ENCODE measurements at places on chromosomes 3 and 15.

DNA sequence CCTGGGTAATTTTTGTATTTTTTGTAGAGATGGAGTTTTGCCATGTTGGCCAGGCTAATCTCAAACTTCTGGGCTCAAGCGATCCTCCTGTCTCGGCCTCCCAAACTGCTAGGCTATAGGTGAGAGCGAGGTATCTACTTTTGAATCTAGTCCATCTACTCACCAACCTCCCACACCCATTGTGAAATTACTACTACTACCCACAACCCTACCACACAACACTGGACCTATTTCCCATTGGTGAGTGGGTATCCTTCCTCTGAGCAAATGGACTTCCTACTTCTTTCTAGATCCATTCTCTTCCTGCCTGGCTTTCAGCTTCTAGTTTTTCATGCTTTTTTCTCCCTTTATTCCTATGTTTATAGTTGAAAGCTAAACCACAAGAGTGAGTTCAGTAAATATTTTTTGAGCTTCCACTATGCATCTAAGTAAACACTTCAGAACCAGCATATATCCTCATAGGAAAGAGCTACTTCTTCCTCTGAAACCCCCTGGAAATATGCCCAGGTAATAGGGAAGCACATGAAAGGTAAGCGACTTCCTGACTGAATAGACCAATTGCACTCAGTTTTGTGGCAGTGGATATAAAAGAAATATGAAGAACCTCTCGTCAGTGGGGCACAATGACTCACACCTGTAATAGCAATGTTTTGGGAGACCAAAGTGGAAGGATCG lies 39.1 kb downstream of the MYO1E start:
- no peak for DNase-seq

DNA sequence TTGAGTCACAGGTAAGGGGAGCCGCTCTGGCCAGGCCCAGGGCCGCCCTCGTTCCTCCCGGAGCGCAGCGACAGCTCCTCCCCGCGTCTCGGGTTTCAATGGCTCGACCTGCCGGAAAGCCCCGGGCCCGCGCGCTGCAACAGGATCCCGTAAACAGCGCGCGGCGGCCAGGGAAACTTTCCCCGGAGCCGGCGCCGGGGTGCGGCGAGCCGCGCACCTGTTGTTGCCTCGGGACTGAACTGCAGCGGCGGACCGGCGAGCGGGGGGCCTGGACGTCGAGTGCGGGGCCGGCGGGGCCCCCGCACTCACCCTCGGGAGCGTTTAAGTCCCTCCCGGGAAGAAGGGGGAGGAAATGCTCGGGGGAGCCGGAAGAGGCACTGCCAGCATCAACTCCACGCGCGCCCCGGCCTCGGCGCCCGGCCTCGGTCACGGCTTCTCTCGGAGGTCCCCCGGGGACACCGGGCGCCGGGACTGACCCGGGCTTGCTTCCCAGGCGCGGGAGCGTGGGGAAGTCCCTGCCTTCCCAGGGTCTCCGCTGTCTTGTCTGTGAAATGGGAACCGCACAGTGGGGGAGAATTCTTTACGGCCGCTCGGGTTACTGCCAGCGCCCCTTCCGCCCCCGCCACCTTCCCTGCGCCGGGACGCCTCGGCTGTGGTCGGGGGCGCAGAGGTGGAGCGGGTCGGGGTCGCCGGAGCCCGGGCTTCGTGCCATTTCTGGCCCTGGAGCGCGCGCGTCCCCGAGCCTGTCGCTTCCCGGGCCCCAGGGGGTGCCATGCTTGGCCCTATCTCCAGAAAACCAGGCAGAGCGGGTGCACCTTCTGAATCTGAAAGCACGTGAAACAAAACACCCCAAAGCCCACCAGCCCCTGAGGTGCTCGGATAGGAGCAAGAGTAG lies 7.5 kb upstream of the PGPEP1L start:
- no peak for DNase-seq

DNA sequence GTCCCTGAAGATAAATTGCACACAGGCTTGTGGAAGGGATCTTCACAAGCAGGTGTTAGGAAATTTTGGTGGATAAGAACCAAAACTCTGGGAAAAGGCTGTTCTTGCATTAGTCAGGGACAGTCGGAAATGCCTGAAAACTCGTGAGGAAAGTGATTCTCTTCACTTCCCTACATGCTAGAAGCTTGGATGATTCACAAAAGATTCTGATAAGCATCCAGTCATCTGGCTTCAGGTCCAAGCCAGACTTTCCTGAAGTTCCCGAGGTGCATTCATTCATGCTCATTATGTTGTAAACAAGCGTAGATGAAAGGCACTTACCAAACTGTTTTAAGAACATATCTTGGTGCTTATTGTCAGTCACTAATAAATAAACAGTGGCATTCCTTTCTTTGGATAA lies 1028.7 kb downstream of the NTRK3 start:
- no peak for DNase-seq

DNA sequence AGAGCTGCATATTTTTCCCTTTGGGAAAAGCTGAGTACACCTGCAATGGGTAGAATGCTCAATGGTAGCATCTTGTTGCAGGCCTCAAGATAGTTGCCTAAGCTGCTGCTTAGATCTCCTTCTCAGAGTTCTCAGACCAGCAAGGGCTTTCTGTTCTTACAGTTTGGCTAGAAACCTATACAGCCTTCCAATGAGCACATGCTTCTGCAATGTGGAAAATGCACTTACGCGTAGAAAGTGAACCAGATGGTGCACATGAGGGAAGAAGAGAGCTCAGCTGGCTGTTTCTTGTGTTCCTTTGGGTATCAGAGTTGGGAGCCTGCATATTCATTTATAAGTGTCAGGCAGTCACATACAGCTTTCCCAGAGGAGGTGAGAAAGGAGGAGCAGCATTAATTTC lies 136.4 kb downstream of the B3GALNT1 start:
- DNase-seq = no peak

GRCh38 chr3:10616321-10616720 lies 110.9 kb upstream of the ATP2B2 start:
- no peak for DNase-seq

GRCh38 chr15:42134617-42135245 lies 21.7 kb downstream of the PLA2G4F start:
- no peak for DNase-seq

- DNase-seq = no peak
Measured at GRCh38 chr3:52373676-52374075, 57.6 kb downstream of the DNAH1 start.

- DNase-seq = no peak
Measured at GRCh38 chr3:23372285-23372684, 169.2 kb downstream of the UBE2E2 start.

- DNase-seq = no peak
Measured at GRCh38 chr3:13746385-13746784, 133.5 kb downstream of the WNT7A start.

- peak; percentile 59 for DNase-seq
Measured at GRCh38 chr15:77024273-77025082, 29.6 kb downstream of the PSTPIP1 start.

- DNase-seq = no peak
Measured at GRCh38 chr3:180922242-180922641, 9.8 kb downstream of the FXR1 start.

GRCh38 chr15:70141376-70142071 lies 43.8 kb upstream of the TLE3 start:
- DNase-seq = no peak

- DNase-seq = no peak
Measured at GRCh38 chr3:155326901-155327300, 33.4 kb upstream of the STRIT1 start.

DNA sequence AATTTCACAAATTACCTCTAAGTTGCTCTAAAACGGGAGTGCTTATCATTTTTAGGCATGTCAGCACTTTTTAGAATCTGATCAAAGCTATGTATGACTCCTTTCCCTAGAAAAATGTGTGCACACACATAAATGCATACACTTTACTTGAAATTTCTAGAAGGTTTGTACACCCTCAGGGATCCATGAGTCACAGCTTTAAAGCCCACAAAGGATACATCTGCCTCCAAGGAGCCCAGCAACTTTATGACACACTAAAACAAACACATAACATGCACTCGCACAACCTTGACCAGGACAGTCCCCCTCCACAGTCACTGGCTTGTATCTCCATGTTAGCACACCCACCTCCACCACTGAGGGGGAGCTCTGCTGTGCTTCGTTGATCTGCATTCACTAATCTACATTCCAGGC lies 722.0 kb upstream of the CFAP20DC start:
- no peak for DNase-seq

GRCh38 chr3:127690823-127691452 lies 18.2 kb downstream of the ABTB1 start:
- no peak for DNase-seq

GRCh38 chr3:65577843-65578430 lies 460.8 kb downstream of the MAGI1 start:
- DNase-seq = no peak

DNA sequence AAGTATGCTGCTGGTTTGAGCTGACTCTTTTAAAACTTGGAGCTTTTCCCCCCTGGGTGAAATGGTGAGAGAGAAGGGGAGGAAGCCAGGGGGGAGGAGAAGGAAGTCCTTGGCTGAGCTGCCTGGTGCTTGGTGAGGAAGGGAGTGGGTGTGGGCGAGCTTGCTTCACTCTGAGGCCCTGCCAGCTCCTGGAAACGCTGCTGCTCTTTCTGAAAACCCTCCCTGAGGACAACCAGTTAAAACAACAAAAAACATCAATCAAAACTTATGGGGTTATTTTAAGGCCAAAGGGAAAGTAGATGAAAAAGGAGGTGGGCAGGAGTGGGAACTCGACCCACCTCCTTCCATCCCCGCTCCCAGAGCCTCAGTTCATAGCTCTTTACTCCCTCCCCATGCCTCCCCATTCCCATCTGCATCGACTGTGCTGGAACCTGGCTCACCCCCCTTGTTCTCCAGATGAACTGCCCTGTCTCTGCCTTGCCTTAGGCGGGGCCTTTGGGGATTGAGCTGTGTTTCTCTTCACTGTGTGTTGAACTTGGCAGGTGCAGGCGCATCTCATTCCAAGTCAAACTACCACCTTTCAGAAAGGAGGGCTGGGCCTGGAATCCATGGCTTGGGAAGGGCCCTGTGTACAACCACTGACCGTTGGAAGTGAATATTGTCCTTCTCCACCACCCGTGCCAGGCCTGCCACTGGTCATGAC lies 166.1 kb downstream of the ZNF621 start:
- no peak for DNase-seq

DNA sequence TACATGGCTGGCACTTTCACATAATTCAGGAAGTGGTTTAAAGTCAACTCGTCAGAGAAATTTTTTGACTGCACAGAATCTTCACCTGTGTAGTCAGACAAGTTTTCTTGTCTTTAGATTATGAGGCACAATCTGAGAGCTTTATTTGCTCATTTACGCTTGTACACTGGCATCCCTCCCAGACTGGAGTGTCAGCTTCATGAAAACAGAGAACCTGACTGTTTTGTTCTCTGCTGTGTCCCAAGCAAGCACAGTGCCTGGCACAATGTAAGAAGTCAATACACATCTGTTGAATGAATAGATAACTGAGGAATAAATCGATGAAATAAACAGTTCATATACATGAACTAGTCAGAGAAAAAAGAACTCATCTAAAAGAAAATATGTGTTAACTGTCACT lies 846.1 kb upstream of the CFAP20DC start:
- DNase-seq = no peak

DNA sequence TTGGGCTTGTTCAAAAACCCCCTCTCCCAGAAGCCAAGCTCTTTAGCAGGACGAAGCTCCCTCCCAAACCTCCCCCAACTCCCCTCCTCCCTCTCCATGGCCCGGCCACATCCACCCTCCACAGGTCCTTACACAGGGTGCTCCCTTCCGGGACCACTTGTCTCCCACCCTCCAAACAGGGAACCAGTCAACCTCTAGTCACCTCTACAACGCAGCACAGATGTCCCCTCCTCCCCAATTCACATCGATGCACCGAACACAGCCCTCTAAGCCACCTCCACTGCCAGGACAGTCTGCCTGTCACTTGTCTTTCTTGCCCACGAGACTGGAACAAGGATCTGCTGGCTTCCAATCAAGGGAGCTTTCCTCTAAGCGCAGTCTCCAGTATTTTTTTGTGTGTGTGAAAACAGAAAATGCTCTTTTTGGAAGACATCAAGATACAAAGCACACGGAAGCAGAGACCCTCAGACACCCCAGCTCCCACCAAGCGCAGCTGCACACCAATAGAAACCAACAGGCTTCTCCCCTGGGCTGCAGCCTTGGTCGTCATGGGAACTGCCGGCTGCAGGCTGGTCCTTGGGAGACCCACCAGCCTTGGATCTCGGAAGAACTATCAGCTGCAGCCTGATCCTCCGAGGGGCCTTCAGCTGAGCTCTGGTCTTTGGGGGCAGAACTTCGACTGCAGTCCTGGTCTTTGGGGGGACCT lies 26.5 kb downstream of the IQSEC1 start:
- DNase-seq = no peak

DNA sequence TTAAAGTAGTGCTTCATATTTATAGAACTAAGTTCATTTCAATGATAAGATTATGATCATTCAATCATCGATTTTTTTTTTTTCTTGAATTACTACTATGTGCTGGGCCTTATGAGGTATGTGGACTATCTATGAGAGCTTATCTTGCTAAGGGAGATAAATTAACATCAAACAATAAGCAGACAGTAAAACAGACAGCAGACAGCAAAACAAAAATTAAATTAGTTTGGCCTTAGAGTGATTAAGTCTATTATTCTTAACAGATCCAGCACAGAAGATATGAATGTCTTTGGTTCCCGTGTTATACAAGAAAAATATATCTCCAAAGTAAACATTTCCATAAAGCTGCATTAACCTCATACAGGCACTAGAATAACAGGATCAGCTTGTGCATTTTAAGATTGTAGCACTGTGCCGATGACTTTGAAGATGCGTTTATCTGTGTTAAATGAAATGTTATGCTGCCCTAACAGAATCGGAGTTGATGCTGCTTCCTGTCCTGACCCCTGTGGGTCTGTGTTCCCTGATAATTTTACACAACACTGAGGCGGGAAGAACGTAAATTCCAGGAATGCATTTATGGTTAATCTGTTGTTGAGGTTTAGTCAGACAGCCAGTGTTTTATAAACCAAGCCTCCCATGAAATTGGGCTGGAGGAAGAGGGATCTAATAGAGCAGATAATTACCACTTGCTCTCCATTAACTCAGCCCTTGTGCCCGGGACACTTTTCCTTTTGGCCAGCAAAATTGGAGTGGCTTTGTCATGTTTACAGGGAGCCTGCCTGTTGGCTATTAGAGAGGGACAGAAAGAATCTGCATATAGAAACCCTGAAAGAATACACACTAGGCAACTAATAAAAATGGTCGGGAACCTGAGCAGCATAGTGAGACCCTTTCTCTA lies 80.8 kb downstream of the GHSR start:
- DNase-seq = no peak

DNA sequence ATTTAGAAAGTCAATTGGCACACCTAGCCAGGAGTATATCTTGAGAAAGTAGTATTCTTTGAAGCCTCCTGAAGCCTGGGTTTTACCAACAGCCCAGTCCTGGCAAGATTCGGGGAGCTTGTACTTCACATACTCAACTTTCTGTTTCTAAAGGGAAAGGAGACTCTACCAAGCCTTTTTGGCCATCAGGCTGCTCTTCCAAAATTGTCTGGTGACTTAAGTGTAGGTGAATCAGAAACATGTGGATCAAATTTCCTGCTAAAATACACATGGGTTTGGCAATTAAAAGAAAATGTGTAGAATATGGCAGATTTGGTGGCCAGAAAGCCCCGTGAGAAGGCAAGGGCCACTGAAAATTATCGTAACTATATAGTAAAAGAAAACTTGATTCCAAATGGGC lies 15.9 kb upstream of the GREM1 start:
- no peak for DNase-seq

- no peak for DNase-seq
Measured at GRCh38 chr3:151002003-151002981, 29.8 kb upstream of the CLRN1 start.

Data from hypothalamus (tissue), 51 donors.